ENCODE measurements at places on chromosomes 12 and 14. TPM values are rescaled to one million over a fixed set of nuclear protein-coding genes. Genes with fewer than 3 reads are reported as not detected.

Gene CCDC184
- 0.81 TPM for total RNA-seq

Gene SLC6A13
- 0.54 TPM for total RNA-seq

Gene CLEC1B
- total RNA-seq: not detected

Gene SYNE3
- total RNA-seq: 43.4 TPM

Gene PCED1B
- total RNA-seq: 12.3 TPM

Gene ARMH4
- 10.8 TPM for total RNA-seq

Gene MLH3
- 17.9 TPM for total RNA-seq

Gene IGF1
- 37.9 TPM for total RNA-seq
